AG09309 (cell line): ENCODE measurements at places on chromosomes 4 and X.

- no peak for DNase-seq
Measured at GRCh38 chrX:118513120-118513898, 17.7 kb downstream of the DOCK11 start.

DNA sequence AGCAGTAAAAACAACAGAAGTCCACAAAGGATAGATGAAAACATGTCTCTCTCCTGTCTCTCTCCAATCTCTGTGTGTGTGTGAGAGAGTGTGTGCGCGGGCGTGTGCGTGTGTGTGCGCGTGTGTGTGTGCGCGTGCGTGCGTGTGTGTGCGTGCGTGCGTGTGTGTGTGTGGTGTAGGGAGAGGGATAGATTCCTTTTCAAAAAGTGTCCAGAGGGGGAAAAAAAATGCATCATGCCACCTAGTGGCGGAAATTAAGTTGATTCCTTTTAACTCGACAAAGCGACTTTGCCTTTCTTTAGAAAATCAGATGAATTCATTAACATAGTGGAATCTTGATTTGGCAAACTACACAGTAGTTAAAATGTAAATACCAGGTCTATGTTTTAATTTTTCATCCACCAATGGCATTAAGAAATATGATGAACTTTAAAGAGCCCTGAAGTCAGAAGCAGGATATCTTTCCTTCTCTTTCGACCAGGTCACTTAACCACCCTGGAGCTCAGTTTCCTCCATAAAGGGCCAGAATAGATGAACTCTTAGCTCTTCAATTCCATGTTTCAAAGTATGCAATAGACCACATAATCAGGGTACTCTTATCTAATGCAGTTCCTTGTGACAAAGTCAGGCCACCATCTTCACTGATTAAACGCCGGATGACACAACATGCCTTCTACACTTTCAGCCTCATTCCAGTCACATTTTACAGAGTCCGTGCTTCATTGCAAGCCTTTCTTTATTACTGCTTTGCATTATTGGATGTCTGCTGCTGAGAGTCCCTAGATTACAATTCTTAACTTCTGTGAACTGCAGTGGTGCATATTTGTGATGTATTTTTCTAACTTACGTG, 162.8 kb downstream of the FBXO8 start:
- peak; percentile 31 for DNase-seq

DNA sequence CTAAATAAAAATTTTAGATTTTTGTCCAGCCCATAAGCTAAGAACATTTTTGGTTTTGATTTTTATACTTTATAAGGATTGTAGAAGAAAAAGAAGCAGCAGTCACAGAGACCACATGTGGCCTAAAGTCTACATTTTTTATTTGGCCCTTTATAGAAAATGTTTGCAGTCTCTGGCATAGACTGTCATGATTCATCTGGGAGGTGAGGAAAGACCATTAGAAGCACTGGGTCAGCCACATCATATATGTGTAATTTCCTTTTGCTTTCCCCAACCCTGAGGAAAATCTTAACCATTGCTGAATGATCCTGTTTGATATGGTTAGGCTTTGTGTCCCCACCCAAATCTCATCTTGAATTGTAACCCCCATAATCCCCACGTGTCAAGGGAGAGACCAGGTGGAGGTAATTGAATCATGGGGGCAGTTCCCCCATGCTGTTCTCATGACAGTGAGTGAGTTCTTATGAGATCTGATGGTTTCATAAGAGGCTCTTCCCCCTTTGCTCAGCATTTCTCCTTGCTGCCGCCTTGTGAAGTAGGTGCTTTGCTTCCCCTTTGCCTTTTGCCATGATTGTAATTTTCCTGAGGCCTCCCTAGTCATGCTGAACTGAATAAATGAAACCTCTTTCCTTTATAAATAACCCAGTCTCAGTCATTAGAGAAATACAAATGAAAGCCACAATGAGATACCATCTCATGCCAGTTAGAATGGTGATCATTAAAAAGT, 12.1 kb upstream of the COPS4 start:
- DNase-seq = no peak

GRCh38 chr4:53779025-53779424, 187.7 kb upstream of the LNX1 start:
- DNase-seq = no peak

- DNase-seq = peak; percentile 23
Measured at GRCh38 chr4:79917246-79917645, 155.8 kb downstream of the ANTXR2 start.

DNA sequence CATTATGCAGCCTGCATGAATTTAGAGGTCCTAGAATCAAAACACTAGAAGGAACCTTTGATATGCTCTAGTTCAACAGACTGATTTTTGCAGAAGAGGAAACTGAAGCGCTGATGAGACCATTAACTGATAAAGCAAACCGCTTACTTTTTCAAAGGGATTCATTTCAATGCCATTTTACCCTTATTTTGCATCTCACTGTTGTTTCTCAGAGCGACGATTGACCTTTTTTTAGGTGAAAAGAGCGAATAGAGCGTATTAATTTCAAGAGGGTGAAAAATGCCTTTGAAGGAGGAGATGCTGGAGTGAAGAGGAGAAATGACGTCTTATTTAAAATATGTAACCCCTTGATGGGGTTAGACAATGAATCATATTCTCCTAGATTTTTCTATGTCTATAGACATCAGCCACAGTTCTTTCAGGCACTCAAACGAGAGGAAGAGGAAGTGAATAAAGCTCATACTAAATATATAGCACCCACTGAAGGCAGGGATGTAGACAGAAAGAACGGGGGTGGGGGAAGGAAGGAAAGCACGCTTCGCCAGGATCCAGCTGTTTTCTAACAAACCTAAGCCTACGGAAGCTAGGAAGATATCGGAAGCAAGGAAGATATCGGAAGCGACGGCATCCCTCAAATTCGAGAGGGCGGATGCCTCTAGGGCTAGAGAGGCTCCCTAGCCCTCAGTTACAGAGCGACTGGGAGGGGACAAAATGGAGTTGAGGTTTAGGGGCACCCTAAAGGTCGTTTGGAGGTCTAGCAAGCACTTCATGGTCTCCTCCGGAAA, 848 bp downstream of the ACSL4 start:
- DNase-seq = no peak

- no peak for DNase-seq
Measured at GRCh38 chrX:19725641-19726040, 161.8 kb downstream of the SH3KBP1 start.

- no peak for DNase-seq
Measured at GRCh38 chr4:110190249-110190648, 8.2 kb downstream of the ELOVL6 start.

DNA sequence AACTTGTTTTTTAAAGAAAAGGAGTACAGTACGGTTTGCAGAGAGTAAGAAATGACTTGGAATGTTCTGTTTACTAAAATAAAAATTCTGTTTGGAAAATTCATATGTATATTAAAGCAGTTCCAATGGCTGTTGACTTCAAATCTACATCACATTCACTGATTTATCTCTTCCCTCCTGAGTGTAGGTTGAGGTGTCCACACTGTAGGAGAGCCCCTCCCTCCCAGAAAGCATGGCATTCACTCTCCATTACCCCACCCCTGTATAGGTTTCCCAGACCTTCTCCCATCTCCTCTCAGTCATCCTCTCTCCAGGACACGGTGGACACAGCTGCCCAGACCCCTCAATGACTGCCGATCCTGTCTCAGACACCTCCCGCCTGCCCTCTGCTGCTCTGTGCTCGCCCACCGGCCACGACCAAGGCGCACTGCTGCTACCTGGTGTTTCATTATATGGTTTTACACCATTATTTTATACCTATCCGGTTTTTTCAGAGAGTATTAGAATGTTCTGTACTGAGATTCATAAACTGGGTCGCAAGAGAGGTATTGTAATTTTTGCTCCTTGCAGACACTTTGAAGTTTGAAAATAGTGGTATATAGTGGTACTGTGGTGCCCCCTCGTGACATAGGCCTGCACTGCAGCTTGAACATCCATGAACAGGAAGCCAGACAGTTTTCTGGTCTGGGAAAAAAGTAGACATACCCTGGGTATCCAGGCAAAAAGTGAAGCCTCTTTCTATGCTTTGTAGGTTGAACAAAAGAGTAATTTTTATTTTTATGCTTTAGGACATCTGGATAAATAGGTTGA, 38.8 kb upstream of the BEX4 start:
- DNase-seq = no peak

- no peak for DNase-seq
Measured at GRCh38 chrX:11778230-11778629, 20.2 kb downstream of the MSL3 start.

DNA sequence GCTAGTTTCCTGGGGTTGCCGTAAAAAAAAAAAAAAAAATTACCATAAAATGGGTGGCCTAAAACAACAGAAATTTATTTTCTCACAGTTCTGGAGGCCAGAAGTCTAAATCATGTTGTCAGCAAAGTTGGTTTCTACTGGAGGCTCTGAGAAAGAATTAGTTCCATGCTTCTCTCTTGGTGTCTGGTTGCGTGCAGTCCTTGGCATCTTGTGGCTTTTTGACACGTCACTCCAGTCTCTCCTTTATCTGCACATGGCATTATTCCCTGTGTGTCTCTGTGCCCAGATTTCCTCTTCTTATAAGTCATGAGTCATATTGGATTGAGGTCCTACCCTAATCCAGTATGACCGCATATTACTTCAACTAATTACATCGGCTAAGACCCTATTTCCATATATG, 38.7 kb downstream of the SPATA4 start:
- peak; percentile 84 for DNase-seq

DNA sequence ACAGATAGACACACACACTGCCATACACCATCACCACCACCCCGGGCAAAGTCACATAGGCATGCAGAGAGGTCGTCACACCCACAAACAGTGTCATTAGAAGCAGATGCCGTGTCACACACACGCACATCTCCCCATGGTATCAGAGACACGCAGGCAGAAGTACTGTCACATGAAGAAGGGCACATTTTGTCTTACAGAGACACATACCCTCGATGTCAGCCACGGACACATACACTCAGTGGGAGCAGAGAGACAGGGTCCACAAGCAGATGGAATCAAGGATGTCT, 3.3 kb downstream of the NALF2 start:
- no peak for DNase-seq

DNA sequence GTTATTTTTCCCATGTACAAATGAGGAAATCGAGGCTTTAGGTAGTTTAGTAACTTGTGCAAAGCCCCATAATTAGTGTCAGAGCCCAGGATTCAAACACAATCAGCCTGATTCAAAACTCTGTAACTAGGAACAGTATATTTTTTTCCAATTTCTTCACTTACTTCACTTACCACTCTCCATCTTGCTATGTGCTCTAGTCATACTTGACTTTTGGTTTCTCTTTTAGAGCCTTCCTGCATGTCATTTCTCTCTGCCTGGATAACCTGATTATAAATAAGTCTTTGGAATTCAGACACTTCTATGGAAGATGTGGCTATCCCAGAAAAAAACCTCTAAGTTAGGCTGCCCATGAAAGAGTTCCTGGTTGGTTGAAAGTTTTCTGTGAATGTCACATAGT, 22.2 kb downstream of the SATL1 start:
- DNase-seq = no peak

- no peak for DNase-seq
Measured at GRCh38 chr4:2685541-2685940, 70.6 kb downstream of the TNIP2 start.

GRCh38 chr4:152999346-153000075, 63.4 kb downstream of the FHDC1 start:
- DNase-seq = no peak

DNA sequence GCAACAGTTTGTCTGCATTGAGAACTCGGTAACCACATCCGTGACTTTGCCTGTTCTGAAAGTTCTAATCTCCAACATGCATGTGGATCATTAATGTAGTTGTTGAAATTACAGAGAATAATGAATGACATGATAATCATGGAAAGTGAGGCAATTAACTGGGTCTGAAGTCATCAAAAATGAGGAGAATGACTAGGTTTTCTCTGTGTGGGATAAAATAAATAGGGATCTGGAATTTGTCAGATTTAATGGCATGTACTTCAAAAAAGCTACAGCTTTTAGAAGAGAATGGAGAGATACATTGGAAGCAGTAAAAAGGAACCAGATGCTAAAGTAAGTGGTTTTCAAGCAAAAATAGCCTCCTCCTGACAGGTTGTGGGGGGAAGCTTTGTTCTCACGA, 59.3 kb downstream of the AFM start:
- DNase-seq = no peak

DNA sequence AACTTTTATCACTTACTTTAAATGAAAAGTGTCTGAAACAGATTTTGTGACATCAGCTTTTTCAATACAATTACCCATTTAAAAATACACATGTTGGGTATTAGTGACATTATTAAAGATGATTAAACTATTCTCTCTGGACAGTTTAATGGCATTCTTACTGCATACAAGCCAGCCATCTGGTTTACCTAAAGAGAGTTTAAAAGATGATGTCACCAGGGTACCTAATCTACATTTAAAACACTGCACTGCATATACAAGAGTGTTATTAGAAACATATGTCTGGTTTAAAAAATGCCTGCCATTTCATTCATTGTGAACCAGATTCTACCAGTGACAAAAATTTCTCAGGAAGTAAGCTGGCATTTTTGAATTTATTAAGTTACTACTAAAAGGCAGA, 919.1 kb downstream of the ADGRL3 start:
- no peak for DNase-seq

DNA sequence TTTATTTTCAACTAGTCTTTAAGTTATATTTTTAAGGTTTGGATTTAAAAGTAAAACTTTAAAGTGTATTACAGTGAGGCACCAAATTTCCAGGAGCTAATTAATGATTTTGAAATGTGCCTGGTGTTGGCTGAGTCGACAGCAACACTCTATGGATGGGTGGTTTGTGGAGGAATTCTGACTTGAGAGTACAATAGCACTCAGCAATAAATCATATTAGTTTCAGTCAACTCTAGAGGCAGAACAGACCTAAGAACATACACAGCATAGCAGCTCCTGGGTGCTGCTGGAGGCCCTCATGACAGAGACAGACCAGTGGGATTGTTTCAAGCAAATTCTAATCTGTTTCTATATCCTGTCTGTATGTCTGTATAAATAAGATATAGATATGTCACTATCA, 673.4 kb downstream of the TRIML1 start:
- no peak for DNase-seq

DNA sequence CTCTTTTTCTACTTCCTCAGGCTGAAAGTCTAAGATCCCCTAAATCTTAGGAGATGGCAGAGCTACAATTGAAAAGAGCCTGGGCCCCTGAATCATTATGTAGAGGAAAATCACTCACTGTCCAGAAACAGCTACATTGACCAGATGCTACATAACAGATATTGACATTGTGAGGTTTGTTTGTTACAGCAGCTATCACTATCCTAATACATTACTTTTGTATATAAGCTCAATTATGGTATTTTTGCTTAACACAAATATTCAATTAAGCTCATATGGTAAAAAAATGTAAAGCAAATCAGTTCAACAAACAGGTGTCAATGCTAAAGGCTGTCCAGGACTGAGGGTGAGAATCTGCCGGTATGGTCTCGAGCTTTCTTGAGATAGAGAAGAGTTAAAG, 89.4 kb downstream of the LDB2 start:
- no peak for DNase-seq

DNA sequence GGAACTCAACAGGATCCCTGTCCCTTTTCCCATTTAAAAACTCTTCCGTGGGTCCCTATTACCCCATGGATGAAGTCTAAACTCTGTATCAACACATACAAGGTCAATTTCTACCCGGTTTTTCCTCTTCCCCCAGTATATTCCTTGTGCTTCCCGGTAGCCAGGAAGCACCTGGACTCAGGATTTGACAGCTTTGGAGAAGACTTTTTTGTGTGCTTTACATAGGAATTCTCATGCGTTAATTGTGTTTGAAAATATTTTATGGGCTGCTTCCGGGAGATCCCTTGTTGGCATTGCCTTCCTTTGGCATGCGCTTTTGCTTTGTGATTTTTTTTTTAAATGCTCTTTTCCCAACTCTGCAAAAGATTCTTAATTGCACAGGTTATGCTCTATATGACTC, 7.2 kb downstream of the SMS start:
- DNase-seq = no peak
